ENCODE measurements at places on chromosomes 6 and 20. TPM values are rescaled to one million over a fixed set of nuclear protein-coding genes. Genes with fewer than 3 reads are reported as not detected.

BNIP5 gene
- not detected for total RNA-seq

DNA sequence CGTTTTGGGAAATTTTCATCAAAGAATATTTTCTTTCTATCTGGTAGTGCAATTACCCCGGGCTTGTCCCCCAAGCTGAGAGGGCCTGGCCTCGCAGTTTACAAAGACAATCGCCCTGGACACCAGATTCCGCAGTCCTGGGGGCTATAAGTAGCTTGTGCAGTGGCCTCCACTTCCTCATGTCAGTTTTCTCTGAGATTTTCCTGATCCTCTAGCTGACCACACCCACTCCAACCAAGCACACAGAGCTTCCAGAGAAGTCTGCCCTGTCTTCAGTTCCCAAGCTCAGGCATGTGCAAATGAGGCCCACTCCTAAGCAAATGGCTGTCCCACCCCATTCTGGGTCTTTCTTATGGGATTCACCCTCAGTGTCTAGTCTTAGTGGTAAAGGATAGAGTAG lies 245.3 kb downstream of the MAFB start:
- no peak overlapping the region for H3K27ac ChIP-seq
- no peaks in the 10 kb centered on the region for H3K4me1 ChIP-seq
- no peak overlapping the region for H3K4me3 ChIP-seq
- peaks cover 5% of the 10 kb centered on the region for H3K27me3 ChIP-seq
- no peaks in the 10 kb centered on the region for H3K36me3 ChIP-seq

DNA sequence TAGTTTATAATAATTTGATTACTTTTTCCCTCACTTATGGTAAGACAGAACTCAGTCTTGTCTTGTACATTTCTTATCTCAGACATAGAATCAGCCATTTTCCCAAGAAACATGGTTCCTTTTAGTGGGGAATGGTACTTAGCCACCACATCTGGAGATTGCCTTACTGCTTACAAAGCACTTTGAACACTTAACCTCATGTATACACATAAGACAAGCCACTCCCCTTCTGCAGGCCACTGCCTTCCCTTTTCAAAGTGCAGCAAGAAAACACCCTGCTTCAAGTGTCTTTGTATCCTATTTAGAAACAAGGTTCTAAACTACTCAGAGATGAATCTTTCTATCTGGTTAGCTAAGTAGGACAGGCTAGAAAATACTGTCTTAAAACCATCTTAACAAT lies 159.2 kb downstream of the UBE3D start:
- peak overlapping the region; percentile 33 for H3K27ac ChIP-seq
- no peak for DNase-seq
- no peak overlapping the region for H3K4me3 ChIP-seq
- H3K27me3 ChIP-seq = no peaks in the 10 kb centered on the region
- peaks cover 51% of the 10 kb centered on the region for H3K4me1 ChIP-seq

GRCh38 chr6:20169786-20170185 lies 42.5 kb downstream of the MBOAT1 start:
- no peak overlapping the region for H3K4me3 ChIP-seq
- no peak for DNase-seq
- H3K27ac ChIP-seq = no peak overlapping the region
- no peaks in the 10 kb centered on the region for H3K36me3 ChIP-seq
- no peaks in the 10 kb centered on the region for H3K4me1 ChIP-seq

- H3K36me3 ChIP-seq = no peaks in the 10 kb centered on the region
- no peak overlapping the region for H3K27ac ChIP-seq
- no peak overlapping the region for H3K4me3 ChIP-seq
- peaks cover 10% of the 10 kb centered on the region for H3K4me1 ChIP-seq
- DNase-seq = no peak
Measured at GRCh38 chr6:11494786-11495564, 42.6 kb upstream of the TMEM170B start.

GRCh38 chr20:56002908-56003800 lies 2.2 kb downstream of the CBLN4 start:
- no peak overlapping the region for H3K4me3 ChIP-seq
- no peak for DNase-seq
- no peak overlapping the region for H3K27ac ChIP-seq

GRCh38 chr6:45027126-45027525 lies 301.0 kb upstream of the RUNX2 start:
- H3K27ac ChIP-seq = no peak overlapping the region
- H3K36me3 ChIP-seq = peaks cover 15% of the 10 kb centered on the region
- no peak for DNase-seq

MRAP2 gene
- 9.2 TPM for total RNA-seq

TCP11 gene
- total RNA-seq = 0.43 TPM

LGSN gene
- not detected for total RNA-seq

- DNase-seq = no peak
- H3K27ac ChIP-seq = no peak overlapping the region
- H3K27me3 ChIP-seq = no peaks in the 10 kb centered on the region
- no peak overlapping the region for H3K4me3 ChIP-seq
- H3K4me1 ChIP-seq = peaks cover 31% of the 10 kb centered on the region
- H3K36me3 ChIP-seq = peaks cover 2% of the 10 kb centered on the region
Measured at GRCh38 chr6:41728073-41728936, 7.1 kb downstream of the TFEB start.

GRCh38 chr20:6277661-6278240 lies 154.9 kb upstream of the FERMT1 start:
- H3K36me3 ChIP-seq = no peaks in the 10 kb centered on the region
- no peaks in the 10 kb centered on the region for H3K27me3 ChIP-seq
- H3K4me3 ChIP-seq = no peak overlapping the region
- no peak overlapping the region for H3K27ac ChIP-seq
- peaks cover 4% of the 10 kb centered on the region for H3K4me1 ChIP-seq

DNA sequence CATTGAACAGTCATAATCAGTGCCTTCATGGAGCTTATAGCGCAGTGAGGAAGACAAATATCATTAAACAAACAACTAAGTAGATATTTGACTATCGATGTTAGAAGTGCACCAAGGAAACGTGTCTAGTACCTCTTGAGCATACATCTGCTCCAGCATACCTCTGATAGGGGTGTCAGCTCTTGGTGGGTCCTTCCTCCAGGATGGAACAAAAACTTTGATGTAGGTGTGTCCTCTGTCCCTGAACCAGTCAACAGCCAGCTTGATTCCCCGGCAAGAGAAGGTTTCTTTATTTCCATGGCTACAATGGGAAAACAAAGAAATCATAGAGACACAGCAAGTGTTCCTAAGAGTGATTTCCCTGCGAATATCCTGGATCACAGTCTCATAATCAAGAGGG lies 23.1 kb downstream of the ZC3H12D start:
- H3K4me3 ChIP-seq = no peak overlapping the region
- H3K27me3 ChIP-seq = no peaks in the 10 kb centered on the region
- H3K36me3 ChIP-seq = no peaks in the 10 kb centered on the region
- no peak overlapping the region for H3K27ac ChIP-seq
- DNase-seq = no peak

Measured in osteocyte (in vitro differentiated cells).